Breast epithelium (tissue), 4 donors: ENCODE measurements at places on chromosomes 6 and 20. TPM values are rescaled to one million over a fixed set of nuclear protein-coding genes. Genes with fewer than 3 reads are reported as not detected.
A peak's percentile ranks its signal among the peaks of the same experiment; 100 is the strongest.

- DNase-seq = no peak
Measured at GRCh38 chr6:1088492-1089001, 223.4 kb upstream of the FOXQ1 start.

DNA sequence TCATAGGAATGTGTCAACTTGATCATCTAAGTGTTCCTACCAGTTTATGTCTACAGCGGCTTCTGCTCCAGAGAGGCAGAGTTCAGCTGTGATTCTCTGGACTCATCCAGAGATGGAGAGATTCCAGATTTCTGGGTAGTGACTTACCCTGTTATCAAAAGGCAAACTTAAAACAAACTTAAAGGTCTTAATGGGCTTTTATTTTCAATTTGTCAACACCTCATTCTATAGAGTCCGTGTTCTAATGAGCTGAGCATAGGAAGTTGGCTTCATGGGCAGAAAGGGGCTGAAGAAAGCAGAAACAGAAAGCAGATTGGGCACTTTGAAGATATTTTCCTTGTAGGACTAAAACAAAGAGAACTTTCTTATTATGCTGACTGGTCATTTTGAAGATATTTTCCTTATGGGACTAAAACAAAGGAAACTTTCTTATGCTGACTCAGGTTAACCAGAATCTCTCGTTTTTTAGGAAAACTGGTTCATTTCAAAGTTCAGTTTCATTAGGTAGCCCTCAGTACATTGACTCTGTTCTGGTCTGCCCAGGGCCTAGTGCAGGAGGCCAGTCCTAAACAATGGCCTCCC, 185.1 kb downstream of the CDH26 start:
- no peak for DNase-seq

- DNase-seq = no peak
Measured at GRCh38 chr6:106735136-106735633, 105.8 kb downstream of the QRSL1 start.

VEGFA gene
- 230 TPM for total RNA-seq

DNA sequence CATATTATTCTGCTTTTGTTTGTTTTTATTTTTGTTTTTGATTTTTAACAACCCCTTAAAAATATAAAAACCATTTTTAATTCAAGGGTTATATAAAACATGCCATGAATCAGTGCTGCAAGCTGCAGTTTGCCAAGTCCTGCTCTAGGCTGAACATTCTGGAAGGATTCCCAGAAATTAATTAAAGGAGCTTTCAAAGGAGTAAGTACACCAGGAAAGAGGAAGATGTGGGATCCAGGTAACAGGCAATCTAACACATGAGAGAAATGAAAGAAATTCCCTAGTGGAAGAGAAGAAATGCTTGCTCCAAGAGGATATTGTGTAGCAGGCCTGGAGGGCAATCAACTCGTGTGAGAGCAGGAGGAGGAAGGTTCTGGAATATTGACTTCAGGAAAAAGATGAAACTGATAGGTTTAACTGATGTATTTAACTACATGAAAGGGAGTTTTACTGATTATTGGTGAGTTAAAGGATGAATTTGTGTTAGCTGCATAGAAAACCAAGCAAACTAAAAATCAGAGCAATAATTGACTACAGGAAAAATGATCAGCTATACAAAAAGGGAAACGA, 146.0 kb upstream of the PHACTR1 start:
- DNase-seq = peak; percentile 32

DNA sequence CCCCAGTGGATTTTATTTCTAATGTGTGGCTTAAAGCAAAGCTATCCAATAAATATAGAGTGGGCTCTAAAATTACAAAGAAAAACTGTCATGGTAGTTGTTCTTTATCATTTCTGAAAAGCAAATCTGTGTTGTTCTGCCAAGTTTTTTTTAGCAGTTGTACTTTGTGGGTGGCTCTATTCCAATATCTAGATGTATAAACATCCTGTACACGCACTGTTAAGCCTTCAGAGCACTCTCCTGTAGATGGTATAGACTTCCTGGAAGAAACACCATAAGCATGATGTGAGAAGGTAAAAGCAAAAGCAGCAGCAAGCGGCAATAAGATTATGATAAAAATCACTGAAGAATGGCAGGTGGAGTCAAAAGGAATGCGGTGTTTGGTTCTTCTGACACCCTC, 21.5 kb upstream of the TMEM30A start:
- no peak for DNase-seq

- DNase-seq = no peak
Measured at GRCh38 chr6:85388531-85388930, 61.4 kb upstream of the NT5E start.

DNA sequence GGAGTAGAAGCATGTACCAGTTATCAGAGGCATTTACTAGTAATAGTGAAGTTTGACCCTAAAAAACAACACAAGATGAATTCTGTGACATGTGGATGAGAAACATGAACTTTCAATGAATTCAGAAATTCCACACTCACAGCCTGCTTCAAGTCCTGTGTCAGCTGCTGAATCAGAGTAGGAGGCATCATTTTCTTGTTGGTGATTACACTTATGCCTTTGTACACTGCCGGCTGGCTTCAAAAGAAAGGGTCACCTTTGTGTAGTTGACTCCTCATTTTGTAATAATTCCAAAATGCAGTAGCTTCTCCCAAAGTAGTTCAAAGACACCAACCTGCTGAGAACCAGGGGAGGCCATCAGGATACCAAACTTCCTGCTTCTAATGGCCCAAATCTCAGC, 165.5 kb downstream of the BACH2 start:
- DNase-seq = no peak

GRCh38 chr6:155039618-155040017, 44.5 kb downstream of the TIAM2 start:
- no peak for DNase-seq

- no peak for DNase-seq
Measured at GRCh38 chr6:159916752-159917151, 26.0 kb downstream of the MAS1 start.

DNA sequence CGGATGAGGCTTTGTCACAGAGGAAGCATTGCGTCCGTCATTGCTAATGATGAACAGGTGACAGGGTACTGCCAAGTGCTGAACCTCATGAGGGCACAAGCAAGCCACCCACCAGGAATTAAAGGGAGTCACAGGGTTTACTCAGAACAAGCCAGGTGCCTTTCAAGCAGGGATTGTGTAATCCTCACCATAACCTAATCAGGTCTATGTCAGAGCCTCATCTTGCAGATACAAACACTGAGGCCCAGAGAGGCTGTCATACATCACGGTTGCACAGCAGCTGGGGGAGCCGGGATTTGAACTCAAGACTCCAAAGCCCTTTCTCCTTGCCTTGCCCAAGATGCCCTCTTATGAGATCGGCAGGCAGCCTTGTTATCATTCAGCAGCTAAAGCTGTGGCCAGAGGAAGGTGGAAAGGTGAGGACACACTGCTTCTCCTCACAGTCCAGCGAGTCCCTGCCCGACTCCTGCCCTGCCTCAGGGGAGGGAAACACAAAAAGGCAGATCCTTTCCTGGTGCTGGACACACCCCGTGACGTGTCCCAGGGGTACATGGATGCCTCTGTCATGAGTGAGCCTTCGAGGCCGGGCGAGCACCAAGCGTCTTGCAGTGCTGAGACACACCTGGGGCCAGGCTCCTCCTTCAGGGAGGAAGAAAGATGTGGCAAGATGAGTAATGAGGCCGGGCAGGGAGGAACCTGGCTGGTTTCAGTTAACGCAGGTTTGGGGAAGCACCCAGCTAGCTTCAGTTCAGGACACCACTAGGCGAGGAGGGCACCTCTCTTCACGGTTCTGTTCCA, 214.9 kb downstream of the LY86 start:
- DNase-seq = peak; percentile 69

SIRPA gene
- 53.9 TPM for total RNA-seq

GRCh38 chr6:130677312-130677711, 149.9 kb upstream of the SMLR1 start:
- DNase-seq = no peak

- DNase-seq = no peak
Measured at GRCh38 chr20:42111349-42111748, 493.2 kb upstream of the CHD6 start.

DNA sequence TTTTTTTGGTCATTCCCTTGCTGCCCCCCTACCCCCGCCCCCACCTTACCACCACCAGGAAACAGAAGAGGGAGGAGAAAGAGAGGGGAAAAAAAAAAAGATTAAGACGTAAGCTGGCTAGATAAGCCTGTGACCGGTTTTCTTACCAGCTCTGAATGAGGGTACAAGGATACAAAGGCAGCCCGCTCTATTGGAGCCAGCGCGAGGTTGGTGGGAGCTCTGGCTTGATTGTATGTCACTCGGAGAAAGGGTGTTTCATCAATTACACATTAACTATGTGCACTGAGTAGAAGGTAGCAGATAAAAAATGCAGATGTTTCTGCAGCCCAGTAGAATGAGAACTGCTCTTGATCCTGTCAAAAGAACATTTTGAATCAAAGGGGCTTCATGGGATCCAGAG, 28.6 kb upstream of the OLIG3 start:
- DNase-seq = no peak

DNA sequence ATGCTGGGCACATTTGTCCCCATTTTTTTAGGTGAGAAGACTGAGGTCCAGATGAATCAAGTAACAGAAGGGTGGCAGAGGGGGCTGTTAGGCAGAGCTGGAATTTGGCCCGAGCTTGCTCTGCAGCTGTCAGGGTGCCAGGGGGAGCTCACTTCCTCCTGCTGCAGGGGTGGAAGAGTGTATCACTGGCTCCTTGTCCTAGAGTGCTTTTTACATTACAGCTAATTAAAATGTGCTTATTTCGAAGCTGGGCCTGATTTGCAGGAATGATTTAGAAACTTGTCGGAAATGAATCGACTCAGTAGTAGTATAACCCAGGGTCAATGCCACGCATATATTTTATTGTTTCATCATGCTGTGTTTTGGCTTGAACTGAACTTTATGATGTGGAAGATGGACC, 11.1 kb downstream of the TOX2 start:
- DNase-seq = no peak

- no peak for DNase-seq
Measured at GRCh38 chr6:14894105-14894504, 351.8 kb upstream of the JARID2 start.

RTF2 gene
- 58.0 TPM for total RNA-seq

LSM2 gene
- 28.7 TPM for total RNA-seq

DNA sequence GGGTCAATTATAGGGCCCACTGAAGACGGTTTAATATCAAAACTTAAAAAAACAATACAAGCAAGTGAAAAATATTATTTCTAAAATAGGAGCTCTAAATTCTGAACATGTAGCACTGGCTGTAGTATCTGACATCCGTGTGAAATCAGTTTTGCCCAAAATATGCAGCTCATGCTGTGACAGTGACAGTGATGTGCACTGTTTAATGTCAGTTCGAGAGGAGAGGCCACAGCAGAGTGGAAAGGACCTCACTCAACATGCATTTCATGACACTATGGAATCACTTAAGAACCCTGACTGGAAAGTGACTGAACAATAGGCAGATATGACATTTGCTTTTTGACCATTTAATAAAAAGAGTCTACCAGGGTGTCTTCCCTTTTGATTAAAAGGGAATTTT, 397.0 kb downstream of the FRK start:
- no peak for DNase-seq

- DNase-seq = no peak
Measured at GRCh38 chr20:47024461-47024937, 129.9 kb downstream of the EYA2 start.

GRCh38 chr20:52429029-52429428, 237.4 kb upstream of the ZFP64 start:
- no peak for DNase-seq

ZNF165 gene
- 0.16 TPM for total RNA-seq

DNA sequence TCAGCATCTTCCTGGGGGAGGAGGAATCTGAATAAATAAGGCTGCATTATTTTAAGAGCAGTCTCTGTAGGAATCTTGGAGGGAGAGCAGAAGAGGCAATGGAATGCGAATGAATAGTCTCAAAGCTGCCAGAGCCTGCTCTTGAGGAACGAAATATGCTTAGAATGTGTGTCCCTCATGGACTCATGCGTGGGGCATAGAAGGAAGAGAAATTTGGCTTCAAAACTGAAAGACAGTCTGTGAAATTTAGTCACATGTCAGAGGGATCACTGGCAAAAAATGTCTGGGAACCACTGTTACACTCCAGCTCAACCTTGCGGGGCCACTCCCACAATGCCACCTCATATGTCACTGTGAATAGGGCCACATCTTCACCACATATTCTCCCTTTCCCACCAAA, 95.5 kb downstream of the GJA10 start:
- peak; percentile 68 for DNase-seq

NNAT gene
- 9.7 TPM for total RNA-seq

DEFB129 gene
- not detected for total RNA-seq

DNA sequence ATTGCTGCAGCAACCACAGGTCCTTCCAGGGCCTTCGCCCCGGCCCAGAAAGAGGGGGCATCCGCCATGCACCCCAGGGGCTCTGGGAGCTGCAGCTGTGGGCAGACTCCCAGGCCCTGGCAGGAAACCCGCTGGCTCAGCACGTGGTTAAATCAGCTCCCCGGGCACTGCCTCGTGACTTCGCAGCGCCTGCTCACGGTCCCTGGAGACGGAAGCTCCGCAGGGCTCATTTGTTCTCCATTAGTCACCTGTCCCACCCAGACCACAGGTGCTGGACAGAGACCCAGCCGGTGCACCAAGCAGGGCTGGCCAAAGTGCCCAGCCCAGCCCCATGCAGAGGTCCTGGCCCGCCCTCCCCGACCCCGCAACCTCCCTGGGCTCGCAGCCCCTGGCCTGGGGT, 14.7 kb downstream of the KCNQ2 start:
- peak; percentile 26 for DNase-seq

WFDC12 gene
- not detected for total RNA-seq

- DNase-seq = no peak
Measured at GRCh38 chr6:16754876-16755275, 6.4 kb downstream of the ATXN1 start.

DNA sequence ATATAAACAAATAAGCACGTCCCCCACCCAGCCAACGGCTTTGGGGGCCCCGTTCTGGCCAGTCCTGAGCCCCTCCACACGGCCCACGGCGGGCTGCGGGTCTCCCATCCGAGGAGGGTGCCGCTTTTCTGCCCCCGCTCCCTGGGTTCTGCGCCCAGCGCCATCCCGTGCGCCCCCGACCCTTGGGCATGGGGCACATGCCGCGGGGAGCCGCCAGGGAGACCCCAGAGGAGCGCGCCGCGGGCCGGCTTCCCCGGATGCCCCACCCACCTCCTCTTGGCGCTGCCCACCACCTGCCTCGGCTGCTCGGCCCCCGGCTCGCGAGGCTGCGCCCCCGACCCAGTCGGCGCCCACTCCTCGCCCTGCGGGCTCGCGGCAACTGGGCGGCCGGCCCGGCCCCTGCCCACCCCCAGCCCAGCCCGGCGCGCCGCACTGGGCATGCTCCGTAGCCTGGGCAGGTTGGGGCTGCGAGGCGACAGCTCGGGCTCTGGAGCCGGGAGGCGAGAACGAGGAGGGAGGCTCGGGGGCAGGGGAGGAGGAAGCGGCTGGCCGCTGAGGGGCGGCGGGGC, 570 bp upstream of the PLCB4 start:
- no peak for DNase-seq
